ENCODE measurements at places on chromosomes 1 and 21. TPM values are rescaled to one million over a fixed set of nuclear protein-coding genes. Genes with fewer than 3 reads are reported as not detected.

The FYB2 gene
- total RNA-seq: 1.3 TPM

The NFASC gene
- total RNA-seq: 24.3 TPM

The FOXO6 gene
- total RNA-seq: 5.3 TPM

The AKIRIN1 gene
- 60.7 TPM for total RNA-seq

The MX2 gene
- 6.1 TPM for total RNA-seq

The RIPK4 gene
- total RNA-seq: 29.6 TPM

The ADCY10 gene
- 0.18 TPM for total RNA-seq

The FCAMR gene
- total RNA-seq: 6.0 TPM

The MYOM3 gene
- 142 TPM for total RNA-seq

The SSX2IP gene
- total RNA-seq: 16.7 TPM

The S100A7 gene
- not detected for total RNA-seq

The SPATA21 gene
- total RNA-seq: not detected

The ARHGEF2 gene
- total RNA-seq: 93.6 TPM

The AADACL3 gene
- total RNA-seq: not detected

The G0S2 gene
- total RNA-seq: 41.5 TPM

The GBP6 gene
- total RNA-seq: 0.12 TPM

The RHD gene
- total RNA-seq: 3.8 TPM

The OR2L13 gene
- not detected for total RNA-seq

The CNTN2 gene
- 1.8 TPM for total RNA-seq

The RPE65 gene
- not detected for total RNA-seq

The NIPAL3 gene
- total RNA-seq: 33.1 TPM

The CFAP141 gene
- total RNA-seq: not detected

Measured in metanephros (tissue), 2 donors.